ENCODE measurements at places on chromosomes 3 and 15. TPM values are rescaled to one million over a fixed set of nuclear protein-coding genes. Genes with fewer than 3 reads are reported as not detected.

CYP8B1 gene
- total RNA-seq: not detected

SLC38A3 gene
- 1.2 TPM for total RNA-seq

GATM gene
- total RNA-seq: 743 TPM

GPR15 gene
- not detected for total RNA-seq

IQCF5 gene
- total RNA-seq: not detected

MYH15 gene
- 0.82 TPM for total RNA-seq
